COR-L47 (cell line): ENCODE measurements at places on chromosomes 2 and 18.

DNA sequence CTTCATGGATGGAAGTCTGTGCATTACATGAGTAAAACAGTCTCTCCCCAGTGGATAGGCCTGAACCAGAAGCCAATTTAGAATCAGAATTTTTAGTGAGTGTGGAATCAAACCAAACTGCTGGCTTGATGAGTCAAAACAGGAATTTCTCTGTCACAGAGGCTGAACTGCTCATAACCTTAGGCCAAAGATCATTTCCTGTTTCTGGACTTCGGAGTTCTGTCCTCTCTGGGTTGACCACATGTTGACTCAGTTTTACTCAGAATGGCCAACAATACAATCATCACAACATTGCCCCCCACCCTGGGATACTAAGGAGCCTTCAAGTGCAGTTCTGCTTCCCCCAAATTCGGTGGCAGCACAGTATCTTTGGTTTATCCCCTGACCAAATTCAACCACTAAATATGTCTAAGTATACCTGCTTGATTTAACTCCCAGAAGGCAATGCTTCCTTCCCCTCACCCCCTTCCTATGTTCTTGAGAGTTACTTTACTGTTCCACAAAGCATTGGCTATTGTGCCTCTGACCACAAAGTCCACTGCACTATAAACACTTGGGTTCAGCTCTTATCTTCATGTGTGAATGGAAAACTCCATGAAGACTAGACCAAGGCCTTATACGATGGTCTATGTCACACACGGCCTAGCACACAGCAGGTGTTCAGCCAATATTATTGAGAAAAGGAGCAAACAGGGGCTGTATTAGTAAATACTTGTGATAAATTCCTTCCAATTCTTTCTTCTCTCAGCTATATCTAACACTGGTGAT lies 67.8 kb downstream of the NXPH2 start:
- DNase-seq = no peak

- no peak for DNase-seq
Observed at GRCh38 chr18:3463051-3463450, 13.1 kb downstream of the TGIF1 start.

- DNase-seq = no peak
Observed at GRCh38 chr2:38268691-38269327, 108.3 kb downstream of the ATL2 start.

GRCh38 chr2:169397697-169398096 lies 35.4 kb upstream of the LRP2 start:
- no peak for DNase-seq

GRCh38 chr18:50578030-50578429 lies 18.1 kb downstream of the MAPK4 start:
- DNase-seq = peak; percentile 16

GRCh38 chr18:58813105-58813504 lies 51.6 kb upstream of the ZNF532 start:
- no peak for DNase-seq

DNA sequence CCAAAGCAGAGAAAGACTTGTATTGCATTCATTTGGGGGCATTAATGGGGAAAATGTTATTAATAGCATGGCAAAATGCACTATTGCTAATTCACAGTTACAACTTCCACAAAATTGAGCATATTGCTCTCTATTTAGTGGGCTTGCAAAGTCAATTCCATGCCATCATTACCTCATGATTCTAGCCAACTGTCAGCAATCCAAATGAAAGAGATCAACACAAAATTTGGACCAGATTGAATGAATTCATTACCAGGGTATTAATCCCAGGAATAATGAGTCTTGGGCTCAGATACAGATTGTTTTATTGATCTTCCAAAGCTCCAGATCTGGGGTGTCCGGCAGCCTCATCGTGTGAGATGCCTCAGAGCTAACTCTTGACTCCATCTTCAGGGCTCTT lies 38.3 kb downstream of the NXPH2 start:
- DNase-seq = no peak

GRCh38 chr2:230985519-230986231 lies 10.2 kb upstream of the SPATA3 start:
- no peak for DNase-seq

DNA sequence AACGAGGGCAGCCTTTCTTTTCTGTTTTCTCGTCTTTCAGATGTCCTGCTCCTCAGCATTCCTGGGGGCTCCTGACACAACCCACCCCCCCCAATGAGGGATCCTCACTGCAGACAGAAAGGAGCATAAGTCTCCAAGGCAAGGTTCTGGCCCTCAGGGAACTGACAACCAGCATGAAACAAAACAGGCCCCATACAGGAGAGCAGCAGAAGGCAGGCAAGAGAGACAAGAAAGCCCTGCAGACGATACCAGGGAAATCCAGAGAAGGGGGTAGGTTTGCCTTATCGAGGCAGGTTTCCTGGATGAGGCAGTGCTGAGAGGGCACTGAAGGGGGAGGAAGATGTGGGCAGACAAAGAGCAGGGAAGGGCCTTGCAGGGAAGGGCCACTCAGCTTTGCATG lies 103.9 kb upstream of the EPAS1 start:
- DNase-seq = no peak

- DNase-seq = peak; percentile 1
Observed at GRCh38 chr2:227817850-227818674, 4.4 kb downstream of the CCL20 start.

GRCh38 chr2:220302756-220303155 lies 675.3 kb downstream of the SLC4A3 start:
- DNase-seq = no peak

DNA sequence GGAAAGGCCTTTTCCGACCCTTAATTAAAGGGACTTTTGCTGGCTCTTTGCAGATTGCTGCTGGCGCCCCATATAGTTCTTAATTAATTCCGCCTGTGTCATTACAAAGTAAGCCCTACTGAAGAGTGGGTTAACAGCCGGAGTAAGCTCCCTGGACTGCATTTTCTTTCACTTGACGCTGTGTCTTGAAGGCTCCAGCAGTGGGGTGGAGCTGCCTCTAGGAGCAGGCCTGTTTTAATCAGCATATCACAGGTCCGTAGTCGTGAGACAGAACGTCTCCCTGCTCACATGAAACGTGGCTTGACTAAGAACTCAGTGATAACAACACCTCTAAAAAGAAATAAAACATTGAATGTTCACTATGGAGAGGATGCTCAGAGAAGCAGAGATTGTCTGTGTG lies 329.9 kb upstream of the RAB12 start:
- DNase-seq = no peak

DNA sequence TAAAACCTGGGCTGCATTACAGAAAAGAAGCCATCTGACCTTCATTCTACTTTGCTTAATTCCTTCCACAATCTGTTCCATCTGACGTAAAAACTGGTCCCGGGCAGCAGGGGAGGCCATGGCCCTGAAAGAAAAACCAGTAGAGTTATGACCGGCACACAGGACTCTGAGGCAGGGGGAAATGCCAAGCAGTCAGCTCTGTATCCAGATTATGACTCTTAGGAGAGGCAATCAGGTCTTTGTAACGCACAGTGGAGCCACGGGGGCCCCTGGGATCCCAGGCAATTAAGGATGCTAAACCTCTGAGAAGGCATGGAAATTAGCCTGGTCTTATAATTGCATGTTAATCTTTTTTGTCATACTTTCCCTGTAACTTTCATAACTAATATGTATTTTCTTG lies 78.4 kb downstream of the CCDC93 start:
- DNase-seq = no peak

DNA sequence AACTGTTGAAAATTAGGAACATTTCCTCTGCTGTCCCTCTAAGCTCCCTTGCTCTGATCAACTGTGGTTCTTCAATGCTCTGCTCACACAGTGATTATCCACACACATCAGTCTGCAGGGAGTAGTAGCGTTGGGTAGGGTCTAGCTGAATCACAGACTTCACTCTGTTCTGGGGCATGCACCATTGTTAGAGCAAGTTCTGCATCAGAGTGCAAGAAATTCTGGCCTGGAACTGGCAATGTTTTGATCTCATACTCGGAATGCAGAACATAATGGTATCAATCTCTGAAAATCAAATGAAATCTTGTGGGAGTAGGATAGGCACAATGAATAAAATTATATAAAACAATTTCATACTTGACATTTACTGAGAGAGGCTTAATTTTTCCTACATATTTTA lies 55.3 kb downstream of the HRH4 start:
- DNase-seq = no peak

- DNase-seq = no peak
Observed at GRCh38 chr18:30862900-30863299, 179.6 kb downstream of the DSC3 start.

GRCh38 chr2:176885001-176885643 lies 327.5 kb upstream of the HNRNPA3 start:
- no peak for DNase-seq

GRCh38 chr2:151097128-151097527 lies 164.5 kb downstream of the RBM43 start:
- no peak for DNase-seq

DNA sequence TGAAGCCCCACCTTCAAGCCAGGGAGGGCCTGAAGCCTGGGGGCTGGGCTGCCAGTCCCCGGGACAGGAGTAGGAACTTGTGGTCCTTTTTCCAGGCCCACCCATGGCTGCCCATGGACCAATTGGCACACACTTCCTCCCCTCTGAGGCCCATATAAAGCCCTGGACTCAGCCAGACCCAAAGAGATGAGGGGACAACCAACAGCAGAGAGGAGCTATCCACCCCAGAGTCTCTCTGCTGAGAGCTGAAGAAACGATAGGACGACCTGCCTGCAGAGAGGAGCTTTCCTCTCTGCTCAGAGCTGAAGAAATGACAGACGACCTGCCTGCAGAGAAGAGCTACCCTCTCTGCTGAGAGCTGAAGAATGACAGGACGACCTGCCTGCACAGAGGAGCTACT lies 43.8 kb upstream of the PEX13 start:
- DNase-seq = no peak

DNA sequence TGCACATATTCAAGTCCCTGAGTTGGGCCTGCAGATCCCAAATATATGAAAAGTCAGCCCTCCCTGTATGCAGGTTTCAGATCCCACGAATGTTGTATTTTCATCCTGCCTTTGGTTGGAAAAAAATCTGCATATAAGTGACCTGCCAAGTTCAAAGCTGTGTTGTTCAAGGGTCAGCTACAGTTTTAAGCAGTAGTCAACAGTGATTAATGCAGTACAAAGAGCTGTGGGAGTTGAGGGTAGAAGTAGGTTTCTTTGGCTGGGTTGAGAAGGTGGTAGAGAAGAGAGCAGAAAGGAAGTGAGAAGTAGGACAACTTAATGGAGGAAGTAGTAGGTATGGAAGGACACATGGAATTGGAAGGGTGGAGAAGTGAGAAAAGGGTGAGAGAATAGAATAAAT lies 127.9 kb downstream of the ANKRD44 start:
- no peak for DNase-seq

GRCh38 chr2:173044686-173045085 lies 31.0 kb upstream of the MAP3K20 start:
- no peak for DNase-seq

DNA sequence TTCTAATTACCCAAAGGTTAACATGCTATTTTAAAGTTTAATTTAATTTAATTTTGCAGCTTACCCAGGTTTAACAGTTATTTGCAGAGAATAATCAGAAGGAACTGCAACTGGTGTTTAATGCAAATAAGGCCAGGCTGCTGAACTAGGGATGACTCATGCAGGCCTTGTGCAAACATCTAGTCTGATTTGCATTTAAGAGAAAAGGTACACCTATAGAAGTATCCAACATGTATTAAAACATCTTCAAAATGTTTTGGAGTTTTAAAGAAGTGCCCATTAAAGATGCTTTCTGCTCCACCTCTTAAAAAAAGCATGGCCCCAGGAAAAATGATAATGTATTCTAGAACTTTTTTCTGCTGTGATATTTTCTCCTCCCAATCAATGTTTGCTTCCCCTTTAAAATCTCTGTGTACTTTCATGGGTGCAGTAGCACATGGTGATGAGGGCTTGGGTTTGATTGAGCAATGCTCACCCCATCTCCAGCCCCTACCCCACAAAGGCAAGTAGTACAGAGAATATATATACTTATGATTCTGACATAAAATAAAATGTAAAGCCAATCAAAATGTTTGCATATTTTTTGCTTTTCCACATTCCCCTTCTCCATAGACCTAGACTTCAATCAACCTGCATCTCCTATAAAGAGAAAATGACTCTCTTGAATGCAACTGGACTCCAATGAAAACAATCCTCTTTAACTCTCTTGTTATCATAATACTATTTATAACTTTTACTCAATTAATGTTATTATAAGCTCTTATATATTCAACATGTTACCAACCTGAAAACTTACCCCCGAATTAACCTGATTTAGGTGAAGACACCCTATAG lies 54.1 kb downstream of the ATP8B1 start:
- peak; percentile 44 for DNase-seq

- peak; percentile 14 for DNase-seq
Observed at GRCh38 chr2:223797811-223798721, 39.3 kb downstream of the AP1S3 start.
